ENCODE measurements at places on chromosomes 2 and 18. TPM values are rescaled to one million over a fixed set of nuclear protein-coding genes. Genes with fewer than 3 reads are reported as not detected.

DNA sequence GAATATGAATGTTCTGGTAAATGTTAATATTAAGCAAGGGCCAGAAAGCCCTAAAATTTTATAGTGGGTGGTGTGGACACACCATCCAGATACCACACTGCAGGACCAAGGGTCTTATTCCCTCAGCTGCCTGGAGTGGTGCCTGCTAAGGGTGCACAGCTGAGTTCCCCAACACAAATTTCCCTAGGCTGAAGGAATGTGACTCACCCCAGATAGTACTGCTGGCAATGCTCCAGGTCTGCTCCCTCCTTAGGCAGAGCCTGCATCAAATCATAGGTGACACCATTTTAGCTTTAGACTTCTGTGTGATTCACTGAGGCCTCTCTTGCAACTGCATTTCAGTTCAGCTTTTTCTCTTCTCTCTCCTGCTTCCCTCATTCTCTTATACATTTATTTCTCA lies 321.1 kb downstream of the SATB2 start:
- H3K27me3 ChIP-seq, result no peaks in the 10 kb centered on the region
- H3K36me3 ChIP-seq, result no peaks in the 10 kb centered on the region
- H3K4me3 ChIP-seq, result no peak overlapping the region
- no peak for DNase-seq
- no peak overlapping the region for H3K27ac ChIP-seq

DNA sequence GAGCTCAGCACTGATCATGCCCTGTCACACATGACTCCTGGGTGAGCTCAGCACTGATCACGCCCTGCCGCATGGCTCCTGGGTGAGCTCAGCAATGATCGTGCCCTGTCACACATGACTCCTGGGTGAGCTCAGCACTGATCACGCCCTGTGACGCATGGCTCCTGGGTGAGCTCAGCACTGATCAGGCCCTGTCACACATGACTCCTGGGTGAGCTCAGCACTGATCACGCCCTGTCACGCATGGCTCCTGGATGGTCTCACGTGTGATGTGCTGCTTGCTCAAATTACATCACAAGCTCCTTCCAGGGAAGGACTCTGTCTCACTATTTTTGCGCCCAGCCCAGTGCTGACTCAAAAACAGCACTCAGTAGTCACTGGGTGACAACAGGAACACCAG lies 258.0 kb downstream of the HDAC4 start:
- no peak overlapping the region for H3K4me3 ChIP-seq
- no peaks in the 10 kb centered on the region for H3K4me1 ChIP-seq
- H3K36me3 ChIP-seq, result peaks cover 20% of the 10 kb centered on the region
- no peaks in the 10 kb centered on the region for H3K27me3 ChIP-seq

Gene MYL1
- total RNA-seq, result not detected

DNA sequence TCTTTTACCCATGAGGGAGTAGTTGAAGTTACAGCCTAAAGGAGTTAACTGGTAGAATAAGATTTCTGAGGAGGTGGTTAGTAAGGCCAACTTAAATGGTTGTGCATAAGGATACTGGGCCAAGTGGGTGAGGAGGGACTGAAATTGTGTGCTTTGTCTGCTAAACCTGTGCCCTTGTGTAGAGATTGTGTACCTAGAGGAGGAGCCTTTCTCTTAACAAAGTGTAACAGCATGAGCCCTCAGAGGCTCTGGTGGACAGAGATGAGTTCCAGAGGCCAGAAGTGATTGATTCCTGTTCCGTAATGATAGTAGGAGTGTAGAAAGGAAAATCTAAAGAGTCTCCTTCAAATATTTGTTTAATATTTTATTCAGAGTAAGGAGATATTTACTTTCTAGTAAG lies 42.9 kb downstream of the OTX1 start:
- H3K36me3 ChIP-seq, result no peaks in the 10 kb centered on the region
- H3K4me3 ChIP-seq, result no peak overlapping the region
- H3K4me1 ChIP-seq, result no peaks in the 10 kb centered on the region
- H3K27ac ChIP-seq, result no peak overlapping the region
- no peaks in the 10 kb centered on the region for H3K27me3 ChIP-seq

Data from endodermal cell (in vitro differentiated cells).